ENCODE measurements at places on chromosomes 2 and 18.
A peak's percentile ranks its signal among the peaks of the same experiment; 100 is the strongest.

GRCh38 chr2:126751477-126751876 lies 95.5 kb downstream of the GYPC start:
- no peak for DNase-seq

GRCh38 chr2:188414411-188414810 lies 122.7 kb downstream of the GULP1 start:
- DNase-seq, result peak; percentile 68

GRCh38 chr18:41391616-41392595 lies 563.1 kb upstream of the PIK3C3 start:
- DNase-seq, result no peak

GRCh38 chr2:171244970-171245782 lies 84.5 kb upstream of the TLK1 start:
- DNase-seq, result no peak

DNA sequence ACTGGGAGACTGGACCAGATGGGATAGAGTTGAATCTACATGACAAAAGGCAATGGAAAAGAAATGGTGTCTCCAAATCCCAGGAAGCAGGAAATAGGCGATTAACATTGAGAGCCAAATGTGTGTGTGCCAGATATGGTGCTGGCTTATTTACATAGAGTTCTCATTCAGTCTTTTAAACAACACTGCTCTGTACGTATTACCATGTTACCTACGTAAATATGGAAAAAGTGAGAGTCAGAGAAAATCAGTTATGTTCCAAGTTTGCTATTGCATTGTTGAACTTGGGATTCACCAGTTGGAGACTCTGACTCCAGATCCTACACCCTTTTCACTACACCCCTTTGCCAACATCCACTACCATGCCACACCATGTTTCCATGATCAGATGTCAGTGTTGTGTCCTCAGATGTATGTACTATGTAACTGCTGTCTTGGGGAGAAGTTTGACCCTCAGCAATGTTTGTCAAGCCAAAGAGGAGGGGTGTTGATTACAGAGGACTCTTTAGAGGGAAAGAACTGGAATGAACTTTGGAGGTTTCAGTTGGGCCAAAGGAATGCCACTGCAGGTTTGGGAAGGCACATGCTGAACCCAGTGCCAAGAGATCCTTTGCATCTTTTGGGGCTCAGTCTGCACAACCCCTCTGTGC lies 19.6 kb upstream of the GREB1 start:
- DNase-seq, result no peak

DNA sequence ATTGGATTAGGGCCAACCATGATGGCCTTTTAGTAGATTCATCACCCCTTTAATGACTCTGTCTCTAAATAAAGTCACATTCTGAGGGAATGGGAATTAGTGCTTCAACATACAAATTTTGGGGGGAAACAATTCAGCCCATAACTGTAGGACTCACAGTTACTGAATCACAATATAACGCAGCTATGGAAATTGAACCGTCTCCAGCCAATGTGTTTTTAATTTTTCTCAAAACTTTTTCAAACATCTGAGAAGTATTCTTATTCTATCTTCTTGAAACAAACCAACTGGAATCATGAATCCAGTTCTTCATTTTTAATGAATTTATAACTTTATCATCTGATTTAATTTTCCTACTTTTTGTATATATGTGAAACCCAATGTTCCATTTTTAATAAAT lies 373.1 kb upstream of the SYT4 start:
- no peak for DNase-seq

DNA sequence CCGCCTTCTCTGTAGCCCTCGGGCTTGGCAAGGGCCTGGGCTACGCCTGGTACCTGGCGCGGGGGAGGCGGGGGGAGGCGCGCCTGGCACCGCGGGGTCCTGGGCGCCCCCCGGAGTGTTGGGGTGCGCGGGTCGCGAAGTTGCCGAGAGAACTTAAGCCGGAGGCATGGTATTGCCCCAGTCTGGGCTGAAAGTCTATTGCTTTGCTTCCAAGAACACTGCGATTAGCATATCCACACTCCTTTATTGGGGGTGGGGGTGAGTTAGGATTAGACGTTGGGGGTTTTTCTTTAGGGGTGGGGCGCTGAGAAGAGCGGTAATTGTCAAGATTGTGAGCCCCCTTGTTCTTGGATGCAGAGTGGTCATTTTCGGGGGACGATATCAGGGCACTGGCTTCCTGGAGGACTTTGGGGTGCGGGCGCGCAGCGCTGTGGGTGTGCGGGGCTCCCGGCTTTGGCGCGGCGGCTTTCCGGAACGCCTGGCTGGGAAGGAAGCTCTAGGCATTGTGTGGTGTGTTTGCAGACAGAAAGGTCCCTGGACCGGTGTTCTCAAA lies 798 bp downstream of the TANC1 start:
- no peak for DNase-seq

- DNase-seq, result no peak
Measured at GRCh38 chr2:216698895-216699294, 3.5 kb upstream of the IGFBP5 start.

GRCh38 chr2:64838817-64839216 lies 150.4 kb upstream of the SLC1A4 start:
- DNase-seq, result peak; percentile 82

GRCh38 chr2:208148803-208149202 lies 2.8 kb upstream of the CRYGB start:
- no peak for DNase-seq

GRCh38 chr2:71832844-71833243 lies 314.8 kb downstream of the CYP26B1 start:
- DNase-seq, result no peak

GRCh38 chr2:73307720-73308119 lies 14.4 kb upstream of the EGR4 start:
- no peak for DNase-seq

DNA sequence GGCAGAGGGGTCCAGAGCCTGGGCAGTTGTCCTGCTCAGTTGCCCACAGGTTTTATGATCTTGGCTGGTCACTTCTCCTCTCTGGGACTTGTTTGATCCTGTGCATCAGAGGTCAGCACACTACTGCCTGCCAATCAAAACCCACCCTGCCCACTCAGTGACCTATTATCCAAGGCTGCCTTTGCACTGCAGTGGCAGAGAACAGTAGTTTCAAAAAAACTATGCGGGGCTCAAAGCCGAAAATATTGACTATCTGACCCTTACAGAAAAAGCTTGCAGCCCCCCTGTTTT lies 218.2 kb downstream of the CYP26B1 start:
- DNase-seq, result no peak

Measured in epithelial cell of proximal tubule (primary cell).